ENCODE measurements at places on chromosomes 2 and 18.

GRCh38 chr2:27211241-27211942 lies 449 bp upstream of the ATRAID start:
- DNase-seq = no peak

GRCh38 chr18:22403950-22404349 lies 13.8 kb downstream of the CTAGE1 start:
- no peak for DNase-seq

- no peak for DNase-seq
Observed at GRCh38 chr18:79400591-79401381, 5.1 kb downstream of the NFATC1 start.

GRCh38 chr2:164887434-164888144 lies 46.0 kb upstream of the COBLL1 start:
- DNase-seq = no peak

DNA sequence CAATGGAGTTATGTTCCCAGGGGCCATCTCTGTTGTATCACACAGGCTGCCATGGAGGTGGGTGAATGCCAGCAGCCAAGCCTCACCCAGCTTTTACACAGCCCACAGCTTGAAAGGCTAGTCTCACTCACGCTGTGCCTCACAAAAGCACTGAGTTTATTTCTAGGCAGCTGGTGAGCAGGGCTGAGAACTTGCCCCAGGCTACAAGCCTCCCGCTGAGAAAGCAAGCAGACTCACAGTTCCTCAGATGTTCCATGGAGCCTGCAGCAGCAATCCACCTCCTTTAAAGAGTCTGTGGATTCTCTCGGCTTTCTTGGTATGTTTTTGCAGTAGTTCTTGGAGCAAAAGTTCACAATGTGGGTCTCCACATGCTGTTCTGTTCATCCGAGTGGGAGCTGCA lies 40.9 kb upstream of the ALKAL2 start:
- DNase-seq = no peak

GRCh38 chr2:175755169-175755568 lies 246.9 kb downstream of the LNPK start:
- no peak for DNase-seq

DNA sequence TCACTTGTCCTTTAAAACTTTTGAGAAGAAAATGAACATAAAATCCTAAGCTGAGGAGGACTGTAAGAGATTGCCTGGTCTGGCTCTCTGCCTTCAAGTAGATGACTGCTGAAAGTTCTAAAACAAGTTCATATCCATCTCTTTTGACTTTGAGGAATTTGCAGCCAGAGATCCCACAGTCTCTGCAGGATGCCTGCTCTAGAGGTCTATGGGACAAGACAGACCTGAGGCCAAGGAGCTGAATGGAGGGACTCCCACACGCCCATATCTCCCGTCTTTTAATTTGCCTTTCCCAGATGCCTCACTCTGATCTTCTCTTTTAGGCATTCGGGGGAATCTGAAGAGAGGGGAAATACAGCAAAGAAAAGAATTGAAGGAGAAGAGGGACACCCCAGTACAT lies 255.9 kb upstream of the RASGRP3 start:
- no peak for DNase-seq

DNA sequence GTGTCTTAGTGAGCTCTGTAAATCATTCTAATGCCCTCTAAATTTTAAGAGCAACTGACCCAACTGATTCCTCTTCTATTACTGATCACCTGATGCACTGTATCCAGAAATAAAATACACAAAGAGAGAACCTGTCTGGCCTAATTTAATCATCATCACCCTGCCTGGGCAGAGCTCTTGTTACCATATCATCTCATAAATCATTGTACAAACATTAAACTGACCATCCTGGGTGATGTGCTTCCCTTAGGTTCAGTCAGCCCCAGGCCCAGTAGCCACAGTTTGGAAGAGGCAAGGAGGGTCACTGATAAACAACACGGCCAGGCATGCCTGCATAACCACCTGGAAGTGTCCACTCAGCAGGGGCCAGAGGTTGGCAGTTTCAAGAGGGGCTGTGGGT lies 22.7 kb upstream of the ACMSD start:
- DNase-seq = no peak

DNA sequence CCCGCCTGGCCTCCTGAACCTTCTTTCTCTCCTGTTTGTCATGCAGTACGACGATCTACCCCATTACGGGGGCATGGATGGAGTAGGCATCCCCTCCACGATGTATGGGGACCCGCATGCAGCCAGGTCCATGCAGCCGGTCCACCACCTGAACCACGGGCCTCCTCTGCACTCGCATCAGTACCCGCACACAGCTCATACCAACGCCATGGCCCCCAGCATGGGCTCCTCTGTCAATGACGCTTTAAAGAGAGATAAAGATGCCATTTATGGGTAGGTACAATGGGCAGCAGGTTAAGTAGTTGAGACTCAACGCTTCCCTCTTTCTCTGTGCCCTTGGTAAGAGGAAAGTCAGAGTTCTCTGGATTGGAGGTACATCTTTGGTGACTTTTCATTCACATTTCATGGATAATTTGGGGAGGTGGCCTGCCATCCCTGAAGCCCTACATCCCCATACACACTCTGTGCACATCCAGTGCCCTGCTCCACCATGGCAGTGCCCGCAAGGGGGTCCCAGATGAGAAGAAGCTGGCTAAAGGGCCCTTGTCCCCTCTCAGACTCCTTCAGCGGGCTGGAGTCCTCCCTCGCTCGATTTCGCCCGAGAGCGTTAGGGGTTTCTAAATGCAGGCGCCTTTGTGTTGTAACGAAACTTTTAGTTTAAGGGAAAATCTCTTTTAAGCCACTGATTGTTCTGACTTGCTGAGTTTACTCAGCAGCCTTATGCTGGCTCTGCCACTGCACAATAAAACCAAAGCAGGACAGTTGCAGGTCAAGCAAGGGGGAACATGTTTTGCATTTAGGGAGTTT lies 3.0 kb downstream of the MEIS1 start:
- no peak for DNase-seq

DNA sequence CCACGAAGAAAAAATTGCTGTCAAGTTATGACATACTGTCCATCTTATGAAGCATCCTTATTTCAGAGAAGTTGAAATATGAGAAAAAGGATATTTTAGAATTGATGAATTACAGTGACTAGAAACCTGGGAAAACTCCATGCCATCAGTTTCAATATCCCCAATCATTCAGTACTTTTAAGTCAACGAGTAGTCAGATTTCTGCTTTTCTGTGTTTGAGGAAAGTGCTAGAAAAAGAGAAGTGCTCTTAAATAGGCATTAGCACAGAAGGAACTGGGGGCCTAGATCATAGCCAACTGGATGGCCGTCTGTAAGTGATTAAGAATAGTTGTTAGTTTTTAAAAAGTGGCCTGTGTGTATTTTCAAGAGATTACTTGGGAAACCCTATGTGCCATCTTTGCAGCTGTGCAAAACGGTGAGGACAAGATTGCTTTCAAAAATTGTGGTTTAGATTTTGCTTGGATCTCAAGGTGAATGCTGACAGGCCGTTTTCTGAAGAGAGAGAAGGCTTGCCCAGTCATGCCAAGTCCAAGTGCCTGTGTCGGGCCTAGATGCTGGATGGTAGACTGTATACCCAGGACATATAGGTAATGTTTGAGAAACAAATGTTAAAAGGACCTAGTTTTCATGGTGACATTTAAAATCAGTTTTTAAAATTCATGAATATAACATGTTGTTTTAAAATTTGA lies 5.1 kb downstream of the NEDD4L start:
- no peak for DNase-seq

GRCh38 chr2:231483398-231484329 lies 19.4 kb upstream of the NCL start:
- peak; percentile 26 for DNase-seq

- no peak for DNase-seq
Observed at GRCh38 chr2:37645362-37645761, 26.1 kb downstream of the CDC42EP3 start.

All from bone marrow (tissue), 2 donors.